ENCODE measurements at places on chromosomes 6 and 20.

DNA sequence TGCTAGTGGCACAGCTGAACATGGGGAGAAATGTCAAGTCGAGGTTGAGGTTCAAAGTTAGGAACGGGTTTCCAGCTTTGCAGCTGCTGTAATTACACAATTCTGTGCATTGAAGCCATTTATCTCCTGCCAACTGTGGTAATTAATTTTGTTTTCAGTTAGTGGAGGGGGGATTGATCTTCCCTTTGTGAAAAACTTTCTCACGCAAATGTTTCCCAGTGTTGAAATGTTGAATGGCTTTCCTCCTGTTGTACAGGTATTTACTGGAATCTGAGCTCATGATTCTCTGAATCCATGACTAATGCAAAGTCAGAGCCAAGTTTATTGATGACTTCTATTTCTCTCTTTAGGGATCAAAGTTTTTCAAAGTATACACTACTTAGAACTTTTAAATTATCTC, 198.4 kb upstream of the SLC35B3 start:
- no peak for DNase-seq

GRCh38 chr6:136148051-136148450, 102.1 kb downstream of the MTFR2 start:
- DNase-seq = no peak

DNA sequence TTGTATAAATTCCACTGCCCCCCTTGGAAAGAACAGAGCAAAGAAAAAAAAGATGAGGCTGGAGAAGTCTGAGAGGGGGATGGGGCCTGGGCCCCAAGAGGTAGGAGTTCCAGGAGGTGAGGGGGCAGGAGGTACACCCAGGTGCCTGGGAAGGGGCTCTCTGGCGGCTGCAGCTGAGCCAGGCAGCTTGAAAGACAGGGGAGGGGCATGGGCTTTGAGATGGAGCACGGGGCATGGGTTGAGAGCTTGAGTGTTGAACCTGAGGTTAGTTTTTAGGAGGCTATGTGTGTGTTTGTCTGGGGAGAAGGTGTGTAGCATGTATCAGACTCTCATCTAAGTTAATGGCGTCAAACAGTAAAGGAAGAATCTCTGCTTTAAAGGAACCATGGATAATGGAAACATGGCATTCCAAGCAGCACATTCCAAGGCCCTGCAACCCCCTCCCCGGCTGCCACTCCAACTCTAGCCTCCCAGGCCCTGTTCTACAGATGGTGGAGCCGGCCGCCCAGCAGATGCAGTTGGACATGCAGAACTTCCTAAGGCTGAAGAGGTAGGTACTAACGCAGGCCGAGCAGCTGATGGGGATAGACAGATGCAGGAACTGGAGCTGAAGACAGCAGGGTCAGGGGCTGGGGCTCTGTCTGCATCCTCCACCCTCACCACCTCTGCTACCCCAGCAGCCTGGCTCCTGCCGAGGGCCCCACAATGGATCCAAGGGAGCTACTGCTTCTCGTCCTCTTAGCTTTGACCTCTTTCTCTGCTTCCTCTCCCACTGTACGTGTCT, 42.1 kb downstream of the MDFI start:
- no peak for DNase-seq

GRCh38 chr6:158812611-158813010, 6.6 kb downstream of the EZR start:
- no peak for DNase-seq

GRCh38 chr6:156413154-156413553, 364.0 kb upstream of the ARID1B start:
- no peak for DNase-seq

GRCh38 chr20:10433014-10433622, 904 bp downstream of the MKKS start:
- no peak for DNase-seq

- no peak for DNase-seq
These were observed 4.8 kb downstream of the MUC21 start for GRCh38 chr6:30988209-30988825.

- no peak for DNase-seq
These were observed 67.0 kb upstream of the SIRPA start for GRCh38 chr20:1827974-1828785.
